ENCODE measurements at places on chromosomes 2 and 18.

DNA sequence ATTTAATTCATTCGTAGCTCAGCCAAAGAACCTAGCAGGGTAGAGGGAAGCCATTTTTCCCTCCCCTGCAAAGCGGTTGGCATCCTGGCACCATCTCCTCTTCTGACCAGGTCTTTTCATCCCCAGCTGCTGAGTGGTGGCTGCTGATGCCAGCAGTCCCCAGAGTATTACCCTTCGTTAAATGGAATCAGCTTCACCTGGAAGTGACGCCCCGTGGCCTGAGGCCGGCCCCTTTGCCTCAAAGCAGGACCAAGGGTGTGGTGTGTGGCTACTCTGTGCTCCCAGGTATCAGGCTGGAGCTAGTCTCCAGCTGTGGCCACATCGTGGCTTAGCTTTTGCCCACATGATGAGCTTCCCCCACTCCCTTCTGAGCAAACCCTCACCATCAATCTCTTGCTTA lies 12.3 kb upstream of the SP100 start:
- no peak for DNase-seq

DNA sequence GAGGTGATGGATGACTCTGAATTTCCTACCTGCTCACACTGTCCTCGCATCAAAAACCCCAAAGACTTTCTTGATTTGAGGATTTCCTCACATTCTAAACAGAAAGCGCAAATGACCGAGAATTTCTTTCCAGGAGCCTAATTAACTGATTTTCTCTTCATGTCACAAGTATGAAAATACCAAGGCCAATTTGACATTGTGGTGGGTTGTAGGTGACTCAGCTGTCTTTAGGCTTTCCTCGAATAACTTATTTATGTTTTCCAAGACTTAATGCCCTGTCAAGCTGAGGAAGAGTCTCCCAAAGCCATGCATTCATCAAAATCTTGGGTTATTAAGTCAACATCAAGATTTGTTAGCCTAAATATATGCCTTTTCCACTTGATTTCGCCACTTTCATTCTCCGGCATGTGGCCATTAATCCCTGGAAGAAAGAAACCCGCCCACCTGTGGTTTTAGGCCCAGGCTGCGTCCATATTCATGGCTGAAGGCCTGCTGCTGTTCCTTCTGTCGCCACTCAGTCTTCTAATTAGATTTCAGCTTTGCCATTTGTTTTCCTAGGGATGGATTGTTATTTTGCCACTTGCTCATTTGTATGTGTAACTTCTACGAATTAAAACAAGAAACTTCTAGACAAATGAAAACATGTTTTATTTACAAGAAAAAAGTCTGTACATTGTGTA lies 84.9 kb downstream of the ST6GAL2 start:
- DNase-seq, result no peak

GRCh38 chr2:237348281-237348865 lies 65.6 kb downstream of the COL6A3 start:
- DNase-seq, result no peak

GRCh38 chr2:14530506-14530905 lies 102.0 kb upstream of the LRATD1 start:
- DNase-seq, result no peak

- no peak for DNase-seq
Observed at GRCh38 chr2:238338710-238339394, 18.5 kb downstream of the TRAF3IP1 start.

- DNase-seq, result no peak
Observed at GRCh38 chr18:46315161-46315560, 211.0 kb downstream of the HAUS1 start.

DNA sequence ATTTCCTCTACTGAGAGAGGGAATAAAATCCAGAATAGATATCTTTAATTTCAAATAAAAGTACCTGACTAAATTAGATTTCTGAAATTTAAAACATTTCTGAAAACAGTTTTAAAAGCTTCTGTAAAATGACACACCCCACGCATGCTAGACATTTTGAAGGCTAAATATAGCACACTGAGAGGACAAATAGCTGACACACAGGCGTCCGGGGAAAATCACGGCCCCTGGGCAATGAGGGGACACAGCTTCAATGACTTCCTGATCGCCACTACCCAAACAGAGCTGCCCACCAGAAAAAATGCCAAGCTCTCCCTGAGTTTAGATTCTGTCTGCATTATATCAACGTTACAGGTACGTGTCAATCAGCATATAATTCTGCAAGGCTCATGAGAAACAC lies 10.9 kb downstream of the TBC1D8 start:
- no peak for DNase-seq

DNA sequence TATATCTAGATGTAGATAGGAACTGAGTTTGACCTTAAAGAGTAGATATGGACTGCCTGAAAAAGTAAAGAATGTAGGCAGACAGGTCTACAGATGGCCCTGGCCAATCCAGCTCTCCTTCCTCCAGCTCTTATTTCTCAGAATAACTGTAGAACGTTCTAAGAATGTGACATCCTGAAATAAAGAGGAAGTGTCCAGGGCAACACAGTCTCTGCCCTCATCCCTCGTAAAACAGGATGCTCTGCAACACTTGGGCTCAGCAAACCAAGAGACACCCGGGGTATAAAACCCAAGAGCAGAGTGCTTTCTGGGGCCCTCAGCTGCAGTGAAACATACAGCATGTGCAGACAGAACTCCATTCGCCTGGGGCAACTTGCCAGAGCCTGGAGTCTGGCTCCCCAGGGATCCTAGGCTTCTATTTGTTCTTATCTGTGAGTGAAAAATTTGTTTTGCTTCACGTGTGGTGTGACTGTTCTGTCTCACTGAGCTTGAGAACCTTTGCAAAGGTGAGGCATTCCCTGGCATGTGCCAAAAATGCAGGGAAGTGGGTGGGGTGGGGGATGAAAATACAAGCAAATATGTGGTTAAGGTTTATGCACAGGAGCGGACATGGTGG lies 401.0 kb downstream of the SETBP1 start:
- DNase-seq, result no peak

DNA sequence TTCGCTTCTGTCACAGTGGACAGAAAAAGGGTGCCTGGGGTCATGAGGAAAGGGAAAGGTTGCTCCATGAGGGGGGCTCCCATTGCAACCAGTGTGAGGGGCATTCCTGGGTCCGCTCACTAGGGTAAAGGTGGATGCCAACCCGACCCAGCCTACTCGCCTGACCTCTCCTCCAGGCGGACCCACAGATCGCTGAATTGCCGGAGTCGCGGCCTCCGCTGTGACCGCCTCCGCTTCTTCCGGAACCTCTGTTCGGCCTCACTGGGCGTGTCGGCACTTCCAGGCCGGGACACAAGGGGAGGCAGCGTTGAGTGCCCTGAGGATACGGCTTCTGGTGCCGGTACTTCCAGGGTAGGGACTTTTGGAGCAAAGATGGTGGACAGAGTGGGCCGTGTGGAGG lies 57.1 kb downstream of the TRABD2A start:
- DNase-seq, result no peak

DNA sequence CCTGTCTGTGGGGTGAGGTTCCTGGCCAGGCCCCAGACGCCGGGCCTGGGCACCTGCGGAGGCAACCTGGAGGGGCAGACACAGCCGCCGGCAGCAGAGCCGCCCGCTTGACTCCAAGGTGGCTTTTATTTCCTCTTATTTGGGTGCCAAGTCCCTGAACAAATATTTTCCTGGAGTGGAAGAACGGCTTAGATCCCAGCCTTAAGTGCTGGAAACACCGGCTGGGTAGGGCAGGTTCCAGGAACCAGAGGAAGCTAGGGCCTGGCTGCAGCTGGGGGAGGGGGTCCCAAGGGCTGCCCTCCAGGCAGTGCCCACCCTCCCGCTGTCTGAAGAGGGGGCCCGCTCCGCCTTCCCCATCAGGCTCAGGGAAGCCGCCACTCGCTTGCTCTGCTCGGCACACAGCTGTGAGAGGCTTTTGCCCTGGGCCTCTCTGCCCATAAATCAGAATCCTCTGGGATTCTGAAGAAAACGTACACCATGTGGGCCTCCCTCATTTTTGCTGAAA lies 28.2 kb downstream of the SDC1 start:
- DNase-seq, result no peak

DNA sequence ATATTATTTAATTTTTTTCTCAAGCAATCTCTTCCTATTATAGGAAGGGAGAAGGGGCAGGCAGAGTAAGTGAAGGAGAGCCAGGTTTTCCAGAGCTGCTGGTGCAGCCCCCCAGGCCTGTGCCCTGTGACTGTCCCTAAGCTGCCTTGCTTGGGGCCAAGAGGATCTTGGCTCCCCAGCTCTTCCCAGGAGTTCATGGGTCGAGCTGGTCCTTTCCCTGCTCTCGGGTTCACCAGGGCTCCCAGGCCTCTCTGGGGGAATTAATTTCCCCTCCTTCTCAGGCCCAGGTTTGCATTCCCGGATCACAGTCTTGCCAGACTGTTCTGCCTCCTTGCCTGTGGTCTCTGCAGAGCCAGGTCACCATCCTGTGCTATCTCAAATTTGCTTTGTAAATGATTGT lies 12.7 kb upstream of the TMEM131 start:
- no peak for DNase-seq

DNA sequence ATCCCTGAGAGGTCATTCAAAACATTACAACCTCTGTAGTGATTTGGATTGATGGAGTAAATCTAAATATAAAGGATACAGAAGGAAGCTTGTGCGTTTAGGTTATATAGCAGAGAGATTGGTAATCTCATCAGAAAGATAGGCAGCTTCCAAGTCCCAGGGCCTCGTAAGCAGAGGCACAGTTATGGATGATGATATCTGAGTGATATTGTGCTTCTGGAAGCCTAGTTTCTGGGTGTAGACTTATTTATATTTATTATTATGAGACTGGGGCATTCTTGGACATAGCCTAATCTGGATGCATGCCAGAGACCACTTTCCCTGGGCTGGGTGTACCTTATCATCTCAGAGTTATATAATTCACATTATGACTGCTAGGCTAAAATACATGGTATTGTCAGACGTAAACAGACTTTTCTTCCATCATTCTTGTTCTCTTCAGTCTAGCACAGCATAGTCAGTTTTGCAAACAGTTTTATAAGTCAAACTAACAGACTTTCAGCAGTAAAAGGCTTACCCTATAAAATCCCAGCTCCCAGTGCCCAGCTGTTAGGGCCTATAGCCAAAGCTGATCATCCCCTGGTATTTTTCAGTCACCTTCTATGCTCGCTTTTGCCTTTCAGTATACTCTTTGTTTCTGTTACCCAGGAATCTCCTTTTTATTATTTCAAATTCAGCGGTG lies 47.9 kb downstream of the RAB3GAP1 start:
- no peak for DNase-seq

GRCh38 chr18:27750014-27750413 lies 426.9 kb downstream of the CDH2 start:
- DNase-seq, result peak; percentile 62

DNA sequence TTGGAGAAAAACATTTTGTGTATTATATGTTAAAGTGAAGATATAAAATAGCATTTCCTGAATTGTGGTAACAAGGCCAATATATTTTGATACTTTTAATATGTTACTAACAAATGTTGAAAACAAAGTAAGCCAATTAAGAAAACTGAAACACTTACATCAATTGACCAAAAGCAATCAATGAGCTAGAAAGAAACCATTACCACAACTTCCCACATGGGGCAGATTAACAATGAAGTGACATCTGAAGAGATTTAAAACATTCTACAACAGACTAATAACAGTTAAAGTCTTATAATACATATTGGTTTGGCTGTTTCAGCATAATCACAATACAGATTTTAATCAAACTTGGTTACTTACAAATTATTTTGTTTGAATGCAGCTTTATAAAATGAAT lies 282.4 kb upstream of the NETO1 start:
- no peak for DNase-seq

- peak; percentile 22 for DNase-seq
Observed at GRCh38 chr2:144924827-144925226, 404.9 kb upstream of the ZEB2 start.

DNA sequence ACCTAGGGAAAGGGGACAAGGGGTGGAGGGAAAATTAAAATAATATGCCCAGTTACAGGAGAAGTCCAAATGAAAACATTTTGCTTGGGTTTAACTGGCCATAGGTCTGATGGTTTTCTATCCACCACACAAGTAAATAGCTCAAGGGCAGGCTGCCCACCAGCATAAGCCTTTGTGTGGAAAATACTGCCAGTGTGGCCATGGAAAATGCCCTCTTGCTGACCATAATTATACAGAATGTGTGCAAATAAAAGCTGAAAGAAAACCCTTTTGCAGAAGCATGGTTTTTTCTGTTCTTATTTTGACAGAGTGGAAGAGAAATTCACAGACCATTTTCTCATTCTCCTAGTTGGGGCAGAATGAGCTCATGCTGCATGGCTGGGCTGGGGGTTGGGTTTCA lies 111.3 kb upstream of the SIX2 start:
- DNase-seq, result no peak

GRCh38 chr2:85248773-85249509 lies 78.8 kb downstream of the TGOLN2 start:
- DNase-seq, result peak; percentile 47

GRCh38 chr2:135256531-135257260 lies 204.6 kb downstream of the RAB3GAP1 start:
- no peak for DNase-seq

GRCh38 chr2:194718881-194719280 lies 938.1 kb upstream of the SLC39A10 start:
- DNase-seq, result no peak

DNA sequence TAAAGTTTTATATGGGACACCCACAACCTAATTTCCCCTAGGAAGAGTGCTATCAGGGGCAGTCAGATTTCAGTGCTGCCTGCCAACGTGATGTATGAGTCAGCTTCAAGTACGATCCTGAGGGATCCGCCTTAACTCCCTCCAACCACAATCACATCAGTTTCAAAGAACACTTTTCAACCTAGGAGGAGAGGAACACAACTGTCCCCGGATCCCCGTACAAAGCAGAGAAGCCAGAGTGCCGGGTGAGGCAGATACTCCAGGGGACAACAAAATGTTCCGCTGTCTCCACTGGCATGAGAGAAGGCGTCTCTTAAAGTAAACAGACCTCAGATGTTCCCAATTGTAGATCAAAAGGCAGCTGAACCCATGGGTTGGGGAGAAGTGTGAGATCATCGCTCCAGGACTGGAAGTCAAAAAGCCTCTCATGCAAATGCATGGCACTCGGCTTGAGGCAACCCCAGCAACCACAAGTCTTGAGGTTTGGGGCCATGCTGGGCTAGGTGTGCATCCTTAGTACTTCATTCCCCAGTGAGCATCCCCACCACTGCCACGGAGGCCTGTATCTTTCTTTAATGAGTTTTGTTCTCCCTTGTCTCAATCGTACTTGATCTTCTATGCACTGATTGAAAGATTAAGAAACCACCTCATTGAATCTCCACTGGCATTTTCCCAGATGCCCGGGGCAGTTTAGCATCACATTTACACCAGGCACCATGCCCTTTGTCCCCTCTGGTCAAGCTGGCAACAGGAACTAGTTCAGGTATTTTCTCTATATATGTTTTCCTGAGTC lies 91.0 kb upstream of the CCBE1 start:
- DNase-seq, result peak; percentile 13

- DNase-seq, result no peak
Observed at GRCh38 chr2:227592694-227593387, 5.9 kb upstream of the SCYGR2 start.

GRCh38 chr18:1916869-1917523 lies 654.3 kb downstream of the METTL4 start:
- no peak for DNase-seq

GRCh38 chr2:184463102-184463865 lies 135.0 kb upstream of the ZNF804A start:
- no peak for DNase-seq

- DNase-seq, result peak; percentile 57
Observed at GRCh38 chr2:237723602-237724001, 75.0 kb upstream of the RBM44 start.

Data from dermis blood vessel endothelial cell (primary cell).